ENCODE measurements at places on chromosomes 5 and 9. TPM values are rescaled to one million over a fixed set of nuclear protein-coding genes. Genes with fewer than 3 reads are reported as not detected.

DNA sequence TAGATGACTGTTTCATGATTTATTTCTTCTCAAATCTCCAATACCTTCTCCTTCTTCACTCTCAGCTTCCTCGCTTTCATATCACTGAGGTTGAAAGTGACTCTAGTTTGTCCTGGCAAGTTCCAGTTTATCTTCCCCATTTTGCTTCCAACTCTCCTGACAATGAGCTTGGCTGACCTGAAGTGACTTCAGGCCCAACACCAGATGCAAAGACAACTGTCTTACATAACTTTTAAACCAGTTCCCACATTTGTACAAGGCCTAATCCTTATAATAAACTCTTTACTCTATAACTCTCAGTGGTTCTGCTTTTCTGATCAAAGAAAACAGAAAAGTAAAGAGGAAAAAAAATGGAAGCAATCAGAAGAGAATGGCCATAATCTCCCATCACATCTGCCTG, 22.0 kb downstream of the GNG10 start:
- DNase-seq = no peak

C1QTNF3 gene
- total RNA-seq = 0.64 TPM

ANKRD31 gene
- under 0.01 TPM for total RNA-seq

GRCh38 chr5:112914584-112914983, 7.4 kb downstream of the REEP5 start:
- DNase-seq = peak; percentile 23

DNA sequence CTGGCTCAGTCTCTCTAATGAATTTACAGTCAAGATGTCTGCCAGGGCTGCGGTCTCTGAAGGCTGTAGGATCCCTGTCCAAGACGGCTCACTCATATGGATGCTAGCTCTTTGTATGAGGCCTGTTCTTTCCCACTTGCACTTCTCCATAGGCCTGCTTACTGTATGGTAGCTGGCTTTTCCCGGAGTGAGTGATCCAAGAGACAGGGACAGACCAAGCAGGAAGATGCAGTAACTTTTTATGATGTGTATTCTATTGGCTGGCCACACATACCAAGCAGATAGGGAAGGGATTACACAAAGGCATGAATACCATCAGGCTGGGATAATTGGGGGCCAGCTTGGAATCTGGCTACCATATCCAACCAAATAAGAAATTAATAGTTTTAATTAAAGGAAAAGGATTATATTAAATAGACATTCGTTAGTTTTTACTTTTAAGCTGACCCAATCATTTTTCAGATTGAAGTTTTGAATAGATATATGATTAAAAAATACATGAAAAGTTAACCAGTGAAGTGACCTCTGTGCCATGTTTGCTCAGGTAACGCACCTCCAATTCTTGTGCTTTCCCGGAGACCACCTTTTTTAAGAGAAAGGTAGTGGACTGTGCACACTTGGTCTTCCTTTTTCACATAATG, 20.6 kb downstream of the NSD1 start:
- DNase-seq = no peak

DNA sequence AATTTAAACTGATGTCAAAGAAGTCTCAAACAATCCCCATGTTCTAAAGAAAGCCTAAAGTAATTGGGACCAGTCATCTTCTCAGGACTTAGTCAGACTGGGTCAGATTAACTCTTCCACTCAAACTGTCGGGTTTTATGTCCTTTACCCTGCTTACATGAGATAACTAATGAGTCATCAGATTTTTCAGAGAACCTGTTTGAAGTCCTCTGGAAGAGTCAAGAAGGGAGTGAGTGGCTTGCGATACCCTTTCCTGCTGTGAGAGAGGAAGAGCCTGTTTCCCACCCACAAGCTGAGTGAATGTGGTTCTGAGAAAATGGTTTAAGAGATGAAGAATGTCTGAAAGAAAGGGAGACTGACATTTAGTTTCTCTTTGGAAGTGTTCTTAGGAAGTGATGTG, 1866.7 kb upstream of the C9orf72 start:
- no peak for DNase-seq

- no peak for DNase-seq
Observed at GRCh38 chr5:175840050-175840841, 31.1 kb upstream of the CPLX2 start.
